Right ventricle myocardium superior (tissue), 1 donor: ENCODE measurements at places on chromosomes 12 and 14.

DNA sequence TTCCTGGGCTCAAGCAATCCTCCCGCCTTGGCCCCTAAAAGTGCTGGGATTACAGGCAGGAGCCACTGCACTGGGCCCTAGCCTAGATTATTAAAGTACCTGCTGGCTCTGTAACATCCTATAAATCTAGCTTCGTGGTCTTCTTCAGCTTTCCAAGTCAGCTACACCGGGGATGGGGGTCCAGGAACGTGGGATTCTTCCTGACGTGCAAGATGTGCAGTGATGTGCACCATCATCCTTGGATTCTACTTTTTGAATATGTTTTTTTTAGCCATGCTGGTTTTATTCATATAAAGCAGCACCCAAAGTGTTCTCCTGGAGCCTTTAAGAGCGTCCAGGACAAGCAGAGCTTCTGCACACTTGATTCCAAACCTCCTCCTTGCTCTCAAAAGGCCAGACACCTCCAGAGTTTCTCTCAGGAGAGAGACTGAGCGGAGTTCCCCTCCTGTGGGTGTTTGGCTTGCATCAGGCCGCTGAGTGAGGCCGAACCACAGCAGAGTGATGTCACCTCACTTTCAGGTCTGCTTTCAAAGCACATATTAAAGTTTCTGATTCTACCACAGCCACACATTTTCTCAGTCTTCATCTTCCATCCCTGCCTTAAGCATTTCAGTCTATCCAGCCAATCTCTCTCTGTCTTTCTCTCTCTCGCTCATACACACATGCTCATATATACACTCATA lies 33.4 kb downstream of the VCPKMT start:
- DNase-seq, result no peak

DNA sequence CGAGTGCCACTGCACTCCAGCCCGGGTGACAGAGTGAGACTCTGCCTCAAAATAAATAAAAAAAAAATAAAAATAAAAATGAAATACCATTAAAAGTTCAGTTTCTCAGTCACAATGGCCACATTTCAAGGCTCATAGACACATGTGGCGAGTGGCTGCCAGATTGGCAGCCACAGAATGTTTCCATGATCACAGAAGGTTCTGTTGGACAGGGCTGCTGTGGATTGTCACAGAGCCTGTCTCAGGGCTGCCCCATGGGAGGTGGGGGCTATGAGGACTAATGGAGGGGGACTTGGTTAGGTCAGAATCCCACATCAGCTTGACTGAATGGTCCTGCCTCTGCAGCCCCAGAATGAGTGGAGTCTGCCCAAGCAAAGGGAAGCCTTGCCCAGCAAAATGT lies 3.8 kb upstream of the PLA2G1B start:
- no peak for DNase-seq

GRCh38 chr14:70595443-70596185 lies 4.8 kb downstream of the MED6 start:
- DNase-seq, result peak; percentile 39

DNA sequence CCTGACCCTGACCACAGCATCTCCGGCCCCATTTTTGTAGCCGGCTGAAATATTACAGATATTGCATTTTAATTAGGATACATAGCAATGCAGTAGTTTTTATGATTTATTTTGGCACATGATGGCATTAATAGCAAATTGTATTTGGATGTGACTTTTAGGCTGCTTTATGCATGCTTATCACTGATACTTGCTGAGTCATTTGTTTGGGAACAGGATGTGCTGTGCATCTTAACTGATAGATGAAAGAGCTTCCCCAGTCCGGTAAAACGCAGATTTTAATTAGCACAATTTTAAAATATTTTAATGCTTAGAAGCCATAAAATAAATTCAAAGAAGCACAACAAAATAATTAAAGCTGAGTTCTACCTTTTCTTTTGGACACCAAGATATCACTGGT lies 90.7 kb downstream of the OTOGL start:
- no peak for DNase-seq

GRCh38 chr14:92582706-92583452 lies 69.3 kb downstream of the RIN3 start:
- DNase-seq, result no peak

DNA sequence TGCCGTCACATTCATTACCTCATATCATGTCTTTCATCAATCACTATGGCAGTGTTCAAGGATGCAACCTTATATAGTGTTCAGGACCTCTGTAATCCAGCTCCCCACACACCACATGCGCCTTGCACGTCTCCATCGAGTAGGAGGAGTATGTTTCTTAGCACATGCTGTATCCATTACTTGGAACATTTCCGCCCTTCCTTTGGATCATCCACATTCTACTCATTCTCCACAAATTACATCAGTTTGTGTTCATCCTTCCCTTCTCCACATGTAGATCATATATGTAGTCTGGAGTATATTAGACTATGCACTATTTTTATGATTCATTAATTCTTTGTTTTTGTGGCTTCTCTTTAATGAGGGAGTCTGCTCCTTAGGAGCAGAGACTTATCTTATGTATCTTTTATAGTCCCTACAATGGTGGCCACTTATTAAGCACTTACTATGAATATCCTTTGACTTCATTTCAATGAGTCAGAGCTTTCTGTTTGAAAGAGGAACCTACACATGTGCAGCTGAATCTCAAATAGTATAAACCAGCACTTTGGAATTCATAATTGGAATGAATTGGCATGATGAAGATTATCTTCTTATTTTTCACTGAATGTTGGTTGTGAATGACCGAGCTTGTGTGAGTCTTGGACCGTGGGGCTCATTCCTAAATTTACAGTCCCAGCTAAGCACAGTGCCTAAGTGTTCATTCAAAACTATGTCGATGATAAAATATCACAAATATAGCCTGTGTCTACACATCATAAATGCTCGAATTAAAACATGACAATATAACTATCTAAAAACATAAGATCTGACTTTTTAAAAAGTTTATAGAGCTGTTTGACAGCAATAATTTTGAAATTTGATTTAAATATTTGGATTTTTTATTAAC lies 30.2 kb upstream of the NPAS3 start:
- no peak for DNase-seq

DNA sequence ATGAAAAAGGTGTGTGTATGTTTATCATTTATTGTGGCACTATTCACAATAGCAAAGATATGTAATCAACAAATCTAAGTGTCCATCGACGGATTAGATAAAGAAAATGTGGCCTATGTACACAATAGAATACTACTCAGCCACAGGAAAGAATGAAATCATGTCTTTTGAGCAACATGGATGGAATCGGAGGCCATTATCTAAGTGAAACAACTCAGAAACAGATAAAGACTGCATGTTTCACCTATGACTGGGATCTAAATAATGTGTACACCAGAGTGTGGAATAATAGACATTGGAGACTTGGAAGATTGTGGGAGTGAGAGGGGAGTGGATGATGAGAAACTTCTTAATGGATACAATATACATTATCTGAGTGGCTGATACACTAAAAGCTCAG lies 44.0 kb downstream of the CCER1 start:
- no peak for DNase-seq

DNA sequence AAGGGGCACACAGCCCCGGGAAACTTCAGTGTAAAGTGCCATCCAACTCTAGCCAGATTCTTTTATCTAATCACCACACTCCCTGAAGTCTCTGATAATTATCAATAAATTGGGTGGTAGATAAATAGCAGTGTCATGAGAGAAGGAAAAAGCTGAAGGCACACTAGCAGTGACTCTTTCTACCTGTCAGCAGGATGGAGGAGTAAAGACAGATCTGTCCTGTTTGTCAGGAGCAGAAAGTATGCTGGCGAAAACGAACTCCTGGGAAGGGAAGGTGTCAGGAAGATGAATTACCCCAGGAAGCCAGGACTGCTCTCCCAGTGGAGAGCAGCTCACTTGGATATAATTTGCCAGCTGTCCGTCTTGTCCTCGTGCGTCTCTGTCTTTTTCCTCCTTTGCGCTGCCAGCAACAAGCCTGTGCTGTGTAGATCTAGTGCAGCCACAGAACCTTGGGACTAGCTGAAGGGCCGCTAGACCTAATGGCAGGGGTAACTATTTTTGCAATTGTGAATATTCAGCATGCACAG lies 981.9 kb downstream of the DIO2 start:
- no peak for DNase-seq

DNA sequence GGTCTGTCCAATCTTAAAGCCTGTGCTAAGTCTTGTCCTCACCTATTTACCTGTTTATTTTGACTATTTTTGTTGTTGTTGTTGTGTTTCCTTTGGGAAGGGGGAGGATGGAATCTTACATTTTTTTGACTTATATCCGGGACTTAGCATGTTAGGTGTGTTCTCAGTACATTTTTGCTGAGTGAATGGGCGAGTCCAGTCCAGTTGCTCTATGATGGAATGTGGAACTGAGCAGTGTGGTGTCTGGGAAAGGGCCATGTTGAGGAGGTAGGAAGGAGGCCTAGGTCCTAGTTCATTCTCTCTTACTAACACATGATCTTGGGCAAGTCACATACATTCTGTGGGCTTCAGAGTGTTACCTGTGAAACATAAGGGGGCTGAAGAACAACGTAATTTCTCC lies 80.9 kb upstream of the SLC38A2 start:
- DNase-seq, result no peak

GRCh38 chr12:51000245-51000644 lies 25.9 kb downstream of the SLC11A2 start:
- DNase-seq, result no peak

- DNase-seq, result no peak
Measured at GRCh38 chr14:60965402-60965801, 15.5 kb downstream of the TRMT5 start.

- DNase-seq, result no peak
Measured at GRCh38 chr14:105283899-105284298, 16.9 kb downstream of the BRF1 start.

DNA sequence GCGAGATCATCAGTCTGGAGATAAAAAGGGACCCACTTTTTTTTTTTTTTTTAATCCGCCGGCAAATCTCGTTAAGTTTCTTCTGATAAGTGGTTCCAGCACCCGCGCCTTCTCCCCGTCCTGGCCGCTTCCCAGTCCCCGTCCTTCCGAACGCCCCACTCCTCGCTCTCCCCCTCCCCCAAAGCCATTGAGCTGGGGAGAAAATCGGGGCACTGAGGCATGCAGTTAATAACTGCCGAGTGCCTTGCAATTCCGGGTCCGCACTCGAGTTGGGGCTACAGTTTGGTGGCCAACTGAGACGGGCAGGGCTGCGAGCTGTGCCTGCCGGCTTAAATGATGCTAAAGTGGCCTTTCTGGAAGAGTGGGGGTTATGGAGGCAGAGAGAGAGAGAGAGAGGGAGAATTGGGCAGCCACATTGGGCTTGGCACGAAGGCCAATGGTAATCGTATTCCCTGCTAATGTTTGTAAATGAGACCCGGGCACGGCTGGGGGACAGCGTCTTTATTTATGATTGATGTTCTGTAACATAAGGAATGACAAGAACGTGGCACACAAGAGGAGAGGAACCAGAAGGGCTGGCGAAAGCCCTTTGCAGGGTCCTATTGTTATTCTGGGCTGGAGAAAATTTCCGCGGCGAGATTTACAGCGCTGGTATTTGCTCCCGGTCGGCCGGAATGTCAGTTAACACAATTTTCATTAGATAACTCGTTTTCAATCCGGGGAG lies 115.4 kb upstream of the MYL2 start:
- no peak for DNase-seq

GRCh38 chr14:77126461-77126990 lies 15.1 kb downstream of the ZDHHC22 start:
- DNase-seq, result no peak

- DNase-seq, result no peak
Measured at GRCh38 chr12:56103066-56103711, 1.2 kb upstream of the PA2G4 start.

DNA sequence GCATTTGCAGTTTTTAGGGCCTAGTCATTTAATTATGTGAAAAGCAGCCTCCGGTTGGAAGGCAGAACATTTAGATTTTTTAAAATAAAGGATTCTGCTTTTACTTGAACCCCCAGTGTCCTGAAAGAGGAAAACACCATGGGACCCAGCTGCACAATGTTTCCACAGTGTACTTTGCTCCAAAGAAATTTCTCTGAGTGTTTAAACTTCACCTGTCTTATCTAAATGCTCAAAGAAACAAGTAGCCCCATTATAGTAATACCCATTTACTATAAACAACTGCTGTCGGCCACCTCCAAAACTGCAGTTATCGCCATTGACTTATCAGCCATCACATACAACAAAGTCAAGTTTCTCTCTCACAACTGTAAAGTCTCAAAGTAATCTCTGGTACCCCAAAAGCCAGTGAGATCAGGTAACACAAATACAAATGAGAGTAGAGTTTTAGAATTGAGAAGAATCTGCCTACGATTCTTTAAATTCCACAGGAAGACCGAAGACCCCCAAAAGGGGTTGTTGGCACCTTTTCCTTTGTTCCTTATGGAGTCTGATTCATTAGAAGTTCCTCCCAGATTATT lies 205.2 kb downstream of the NUBPL start:
- no peak for DNase-seq

DNA sequence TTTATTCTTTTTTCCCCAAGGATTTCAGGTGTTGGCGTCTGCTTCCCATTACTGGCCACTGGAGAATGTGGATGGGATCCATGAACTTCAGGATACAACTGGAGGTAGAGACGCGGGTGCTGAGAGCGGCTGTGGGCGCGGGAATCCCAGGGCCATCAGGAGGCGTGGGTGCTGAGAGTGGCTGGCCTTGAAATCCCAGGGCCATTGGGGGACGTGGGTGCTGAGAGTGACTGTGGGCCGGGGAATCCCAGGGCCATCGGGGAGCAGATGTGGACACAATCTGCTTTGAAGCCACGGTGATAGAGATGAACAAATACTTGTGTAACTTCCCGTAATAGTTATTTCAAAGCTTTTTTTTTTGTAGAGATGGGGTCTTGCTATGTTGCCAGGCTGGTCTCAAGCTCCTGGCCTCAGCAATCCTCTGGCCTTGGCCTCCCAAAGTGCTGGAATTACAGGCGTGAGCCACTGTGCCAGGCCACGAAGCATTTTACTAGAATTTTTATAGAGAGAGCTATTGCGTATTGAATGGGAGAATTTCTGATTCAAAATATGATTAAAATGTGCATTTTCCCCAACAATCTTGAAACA lies 12.8 kb downstream of the ADGRD1 start:
- DNase-seq, result peak; percentile 29

DNA sequence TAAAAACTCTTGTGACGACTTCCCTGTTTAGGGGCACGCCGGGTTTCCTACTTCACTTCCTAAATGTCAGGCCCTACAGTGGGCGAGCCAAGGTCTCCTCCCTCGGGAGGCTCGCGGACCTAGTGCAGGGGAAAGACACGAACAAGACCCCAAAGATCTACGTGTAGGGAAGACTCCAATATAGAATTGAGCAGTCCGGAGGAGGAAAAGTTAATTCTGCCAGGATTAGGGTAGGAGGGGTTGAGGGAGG lies 564 bp downstream of the ATXN3 start:
- peak; percentile 80 for DNase-seq

DNA sequence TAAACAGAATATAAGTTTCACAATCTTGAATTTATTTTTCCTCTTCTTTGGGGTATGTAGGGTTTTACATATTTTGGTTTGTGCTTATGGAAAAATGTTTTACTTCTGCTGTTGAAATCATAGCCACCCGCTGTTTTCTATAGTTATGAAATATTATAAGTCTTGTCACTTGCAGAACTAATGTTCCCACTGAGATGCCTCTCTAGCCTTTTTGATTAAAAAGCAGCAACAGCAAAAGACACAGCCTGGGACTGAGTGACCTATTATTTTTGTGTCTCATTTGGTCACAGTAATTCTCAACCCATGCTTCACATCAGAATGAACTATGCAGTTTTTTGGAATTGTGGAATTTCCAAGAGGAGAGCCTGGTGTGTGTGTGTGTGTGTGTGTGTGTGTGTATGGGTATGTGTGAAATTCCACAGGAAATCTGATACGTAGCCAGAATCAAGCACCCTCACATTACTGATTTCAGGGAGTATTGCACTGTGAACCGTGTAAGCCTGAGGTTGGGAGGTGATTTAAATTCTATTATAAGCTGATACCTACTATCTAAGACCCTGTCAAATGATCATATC lies 55.7 kb upstream of the FRMD6 start:
- no peak for DNase-seq
